ENCODE measurements at places on chromosomes 3 and 15. TPM values are rescaled to one million over a fixed set of nuclear protein-coding genes. Genes with fewer than 3 reads are reported as not detected.

GRCh38 chr3:156300371-156300770 is 180.0 kb downstream of the KCNAB1 start:
- DNase-seq: no peak

DNA sequence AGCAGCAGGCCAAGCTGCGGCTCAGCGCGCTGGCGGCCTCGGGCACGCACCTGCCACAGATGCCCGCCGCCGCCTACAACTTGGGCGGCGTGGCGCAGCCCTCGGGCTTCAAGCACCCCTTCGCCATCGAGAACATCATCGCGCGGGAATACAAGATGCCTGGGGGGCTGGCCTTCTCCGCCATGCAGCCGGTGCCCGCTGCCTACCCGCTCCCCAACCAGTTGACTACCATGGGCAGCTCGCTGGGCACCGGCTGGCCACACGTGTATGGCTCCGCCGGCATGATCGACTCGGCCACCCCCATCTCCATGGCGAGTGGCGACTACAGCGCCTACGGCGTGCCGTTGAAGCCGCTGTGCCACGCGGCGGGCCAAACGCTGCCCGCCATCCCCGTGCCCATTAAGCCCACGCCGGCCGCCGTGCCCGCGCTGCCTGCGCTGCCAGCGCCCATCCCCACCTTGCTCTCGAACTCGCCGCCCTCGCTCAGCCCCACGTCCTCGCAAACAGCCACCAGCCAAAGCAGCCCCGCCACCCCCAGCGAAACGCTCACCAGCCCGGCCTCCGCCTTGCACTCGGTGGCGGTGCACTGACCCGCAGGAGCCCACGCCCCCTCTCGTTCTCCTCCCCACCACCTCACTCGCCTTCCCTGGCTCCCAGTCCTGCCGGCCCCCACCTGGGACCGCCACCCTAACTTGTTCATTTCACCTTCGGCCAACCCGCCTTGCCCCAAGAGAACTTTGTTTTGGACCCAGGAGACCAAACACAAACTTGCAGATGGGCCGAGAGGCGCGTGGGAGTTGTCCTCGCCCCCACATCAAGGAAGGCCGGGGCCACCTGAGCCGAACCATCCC is 1.5 kb downstream of the FOXB1 start:
- no peak for DNase-seq

DNA sequence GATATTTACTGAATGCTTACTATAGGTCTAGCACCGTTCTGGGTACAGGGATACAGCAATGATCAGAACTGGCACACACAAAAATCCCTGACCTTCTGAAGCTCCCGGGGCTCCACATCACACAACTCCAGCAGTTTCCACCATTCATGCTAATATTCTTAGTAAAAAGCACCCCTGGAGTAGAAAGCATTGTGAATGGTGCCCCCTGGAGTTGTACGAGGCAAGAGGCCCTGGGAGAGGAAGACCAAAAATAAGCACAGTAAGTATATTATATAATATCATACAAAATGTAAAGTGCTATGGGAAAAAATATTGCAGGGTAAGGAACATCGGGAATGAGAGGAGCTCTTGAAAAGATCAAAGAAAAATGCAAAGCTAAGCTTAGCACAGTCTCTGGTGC is 790 bp upstream of the SRGAP3 start:
- no peak for DNase-seq

DNA sequence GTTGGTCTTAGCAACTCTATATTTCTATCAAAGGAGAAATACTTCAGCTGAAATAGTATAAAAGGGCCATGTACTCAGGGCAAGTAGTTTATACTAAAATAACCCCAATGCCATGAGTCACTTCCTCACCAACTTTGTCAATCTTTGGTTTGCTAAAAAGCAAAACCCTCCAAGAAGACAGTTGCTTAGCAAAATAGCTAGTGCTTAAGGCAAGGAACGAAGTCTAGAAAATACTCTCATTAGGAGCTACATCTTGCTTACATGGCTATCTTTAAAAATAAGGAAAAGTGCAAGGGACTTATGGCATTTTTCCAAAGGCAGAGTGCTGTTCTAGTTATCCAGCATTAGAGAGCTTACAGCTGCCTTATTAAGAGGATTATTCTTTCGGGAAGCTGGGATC is 28.4 kb downstream of the P3H2 start:
- peak; percentile 88 for DNase-seq

DNA sequence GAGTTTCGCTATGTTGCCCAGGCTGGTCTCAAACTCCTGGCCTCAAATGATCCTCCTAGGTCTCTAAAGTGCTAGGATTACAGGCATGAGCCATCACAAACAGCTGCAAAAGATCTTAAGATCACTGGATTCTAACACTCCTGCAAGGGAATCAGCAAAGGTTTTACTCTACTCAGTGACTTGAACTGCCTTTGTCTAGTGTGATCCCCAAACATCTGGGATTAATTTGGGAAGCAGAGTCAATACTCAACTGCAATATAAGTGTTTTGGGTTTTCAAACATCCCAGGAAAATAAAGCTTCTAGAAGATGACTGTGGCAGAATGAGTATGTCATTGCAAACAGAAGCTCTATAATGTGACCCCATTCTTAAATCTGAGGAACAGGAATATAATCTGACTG is 7.2 kb downstream of the SPG21 start:
- DNase-seq: peak; percentile 29

DNA sequence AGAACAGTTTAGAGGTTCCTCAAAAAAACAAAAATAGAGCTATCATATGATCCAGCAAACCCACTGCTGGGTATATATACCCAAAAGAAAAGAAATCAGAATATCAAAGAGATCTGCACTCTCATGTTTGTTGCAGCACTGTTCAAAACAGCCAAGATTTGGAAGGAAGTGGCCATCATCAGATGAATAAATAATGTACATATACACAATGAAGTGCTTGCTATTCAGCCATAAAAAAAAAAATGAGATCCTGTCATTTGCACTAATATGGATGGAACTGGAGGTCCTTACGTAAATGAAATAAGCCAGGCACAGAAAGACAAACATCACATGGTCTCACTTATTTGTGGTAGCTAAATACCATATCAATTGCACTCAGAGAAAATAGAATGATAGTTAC is 58.4 kb downstream of the SCAPER start:
- DNase-seq: no peak

DNA sequence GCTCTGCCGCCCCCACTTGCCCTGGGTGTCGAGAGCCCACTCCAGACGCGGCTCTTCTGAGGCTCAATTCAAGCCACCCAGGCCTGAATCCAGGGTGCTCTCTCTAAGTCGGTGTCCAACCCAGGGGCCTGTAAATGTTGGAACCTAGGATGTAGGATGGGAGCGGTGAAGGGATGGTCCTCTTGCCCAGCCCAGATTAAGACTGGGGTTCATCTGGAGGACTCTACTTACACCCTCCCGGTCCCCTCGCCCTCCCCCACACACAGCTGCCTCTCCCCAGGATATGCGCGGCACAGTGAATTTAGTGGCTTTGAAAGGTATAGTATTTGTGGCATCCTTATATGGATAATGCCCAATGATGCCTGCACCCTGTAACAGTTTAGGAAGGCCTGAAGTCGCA is 822 bp upstream of the FBN1 start:
- DNase-seq: no peak

GOLGA6D gene
- total RNA-seq: not detected

- DNase-seq: no peak
These were observed 77.9 kb upstream of the IGSF10 start for GRCh38 chr3:151538456-151539393.

DNA sequence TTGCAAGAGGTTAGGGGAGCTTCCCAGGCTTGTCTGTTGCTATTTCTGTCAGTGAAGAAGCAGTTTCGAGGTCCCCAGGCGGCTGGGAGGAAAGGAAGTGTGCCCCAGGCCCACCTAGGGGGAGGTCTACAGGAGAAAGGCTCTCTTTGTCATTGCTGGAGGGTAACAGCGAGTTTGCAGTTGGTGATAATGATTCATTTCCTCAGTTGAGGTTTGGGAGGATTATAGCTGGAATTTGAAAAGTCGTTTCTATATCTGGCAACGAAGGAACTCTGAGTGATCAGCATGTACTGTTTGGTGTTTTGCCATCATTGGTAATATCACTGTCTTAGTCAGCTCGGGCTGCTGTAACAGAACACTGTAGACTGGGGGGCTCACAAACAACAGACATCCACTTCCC is 65.5 kb upstream of the UBE3A start:
- DNase-seq: peak; percentile 77

DNA sequence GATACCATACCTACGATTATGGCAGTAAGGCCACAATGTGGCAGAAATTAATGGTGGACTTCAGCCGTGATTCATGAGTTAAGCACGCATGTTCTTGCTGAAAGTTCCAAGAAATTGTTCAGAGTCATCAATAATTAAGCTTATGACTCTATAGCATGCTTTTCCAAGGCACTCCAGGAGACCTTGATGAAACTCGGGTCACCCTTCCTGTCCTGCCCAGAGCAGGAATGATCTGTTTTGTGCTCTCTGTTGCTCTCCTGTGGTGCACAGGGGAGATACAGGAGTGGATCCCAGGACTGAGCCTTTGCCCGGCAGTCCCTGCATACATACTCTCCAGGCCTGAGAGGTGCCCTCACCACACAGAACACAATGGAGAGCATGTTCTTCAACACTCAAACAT is 141.6 kb upstream of the SLC2A2 start:
- peak; percentile 57 for DNase-seq

NPAP1 gene
- total RNA-seq: not detected

GRCh38 chr3:16816048-16816780 is 68.5 kb upstream of the PLCL2 start:
- no peak for DNase-seq

C15orf62 gene
- not detected for total RNA-seq

DNA sequence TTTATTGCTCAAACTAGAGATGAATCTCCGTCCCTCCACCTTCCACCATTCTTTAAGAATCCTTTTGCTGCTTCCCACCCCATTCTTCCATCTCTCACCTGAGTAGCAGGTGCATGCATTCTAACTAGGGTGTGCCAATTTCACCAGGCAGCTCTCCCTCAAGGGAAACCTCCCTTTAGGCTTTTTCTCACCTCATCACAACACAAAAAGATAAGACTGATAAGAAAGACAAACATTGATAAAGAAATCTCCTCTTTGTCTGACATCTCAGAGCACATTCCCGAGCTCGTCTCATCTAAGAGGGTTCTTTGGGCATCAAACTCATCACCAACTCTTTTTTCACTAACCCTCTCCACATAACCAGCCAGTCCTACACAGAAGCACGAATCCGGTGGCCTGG is 23.0 kb downstream of the MB21D2 start:
- DNase-seq: no peak

NT5DC2 gene
- 168 TPM for total RNA-seq

PPP4R2 gene
- 77.3 TPM for total RNA-seq

DNA sequence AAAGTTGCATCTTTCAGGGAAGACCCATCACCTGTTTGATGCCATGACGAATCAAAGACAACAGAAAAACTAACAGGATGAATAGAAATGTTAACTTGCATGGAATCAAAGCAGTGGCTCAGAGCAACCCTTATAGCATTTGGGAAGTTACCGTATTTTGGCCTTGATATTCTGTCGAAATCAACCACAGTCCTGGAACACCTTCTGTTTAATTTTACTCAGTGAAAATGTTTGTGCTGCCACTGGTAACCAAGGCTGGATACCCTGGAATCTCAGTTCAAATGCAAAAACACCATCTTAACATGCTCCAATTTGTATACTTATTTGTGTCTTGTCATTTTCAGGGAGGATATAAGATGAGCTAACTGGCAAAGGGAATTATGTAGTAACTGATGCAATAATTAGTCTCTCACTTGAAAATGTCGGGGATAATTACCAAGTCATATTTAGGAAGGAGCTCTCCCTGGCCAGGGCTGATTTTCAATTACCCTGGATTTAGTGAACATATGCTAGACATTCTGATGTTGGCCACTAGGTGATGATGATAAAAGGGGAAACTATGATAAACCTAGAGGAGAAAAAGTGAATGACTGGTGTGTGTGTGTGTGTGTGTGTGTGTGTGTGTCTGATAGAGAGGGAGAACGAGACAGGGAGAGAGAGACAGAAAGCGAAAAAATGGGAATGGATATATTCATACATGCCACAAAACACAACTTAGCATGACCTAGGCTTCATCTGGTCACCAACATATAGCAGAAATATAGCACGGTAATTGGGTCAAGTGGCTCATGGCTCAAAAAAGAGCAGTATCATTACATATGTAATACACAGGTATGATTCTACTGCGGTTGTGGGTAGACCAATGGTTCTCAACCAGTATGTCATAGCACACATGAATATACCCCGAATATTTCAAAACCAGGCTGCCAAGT is 19.0 kb upstream of the PRICKLE2 start:
- DNase-seq: peak; percentile 69

DNA sequence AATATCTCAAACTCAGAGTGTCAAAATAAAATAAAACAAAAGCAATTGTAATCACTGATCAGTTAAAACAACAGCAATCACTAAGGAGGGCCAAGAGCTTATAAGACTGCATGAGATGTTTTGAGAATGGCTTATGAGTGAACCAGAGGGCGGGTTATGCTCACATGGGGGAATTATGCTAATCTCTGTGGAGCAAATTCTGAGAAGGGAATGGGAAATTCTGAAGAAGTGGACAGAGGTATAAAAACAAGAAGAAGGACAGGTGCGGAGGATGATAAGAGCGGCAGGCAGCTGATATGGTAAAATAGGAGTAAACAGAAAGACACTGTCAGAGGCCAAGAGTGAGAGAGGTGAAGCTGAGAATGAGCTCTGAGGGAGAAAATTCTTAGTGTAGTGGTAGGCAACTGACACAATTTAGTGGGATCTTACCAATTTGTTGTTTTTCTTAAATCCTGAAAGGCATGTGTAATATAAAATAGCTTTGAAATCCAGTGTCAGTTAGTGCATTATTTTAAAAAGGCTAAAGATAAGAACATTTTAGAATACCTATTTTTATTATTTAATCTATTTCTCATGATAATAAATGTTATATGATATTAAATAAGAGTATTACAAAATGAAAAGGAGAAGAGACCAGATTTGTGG is 133.8 kb downstream of the SPATA16 start:
- no peak for DNase-seq

- DNase-seq: no peak
These were observed 54.5 kb upstream of the ABHD10 start for GRCh38 chr3:111924283-111924682.

- DNase-seq: no peak
These were observed 40.7 kb downstream of the C2CD4B start for GRCh38 chr15:62124176-62124972.

GRCh38 chr3:42194943-42195510 is 71.0 kb downstream of the CCK start:
- DNase-seq: no peak

Measured in HFFc6 (cell line).